ENCODE measurements at places on chromosomes 12 and 14. TPM values are rescaled to one million over a fixed set of nuclear protein-coding genes. Genes with fewer than 3 reads are reported as not detected.

The TMEM52B gene
- total RNA-seq = not detected

The PSMC6 gene
- total RNA-seq = 134 TPM

The RHEBL1 gene
- total RNA-seq = 2.9 TPM

The TEX52 gene
- not detected for total RNA-seq

The GPR65 gene
- not detected for total RNA-seq
